ENCODE measurements at places on chromosomes 6 and 20.

GRCh38 chr6:140572129-140572528 is 1197.7 kb upstream of the CITED2 start:
- no peak overlapping the region for H3K27ac ChIP-seq
- peaks cover under 1% of the 10 kb centered on the region for H3K4me1 ChIP-seq
- H3K27me3 ChIP-seq = no peaks in the 10 kb centered on the region
- no peak overlapping the region for H3K4me3 ChIP-seq
- DNase-seq = no peak

DNA sequence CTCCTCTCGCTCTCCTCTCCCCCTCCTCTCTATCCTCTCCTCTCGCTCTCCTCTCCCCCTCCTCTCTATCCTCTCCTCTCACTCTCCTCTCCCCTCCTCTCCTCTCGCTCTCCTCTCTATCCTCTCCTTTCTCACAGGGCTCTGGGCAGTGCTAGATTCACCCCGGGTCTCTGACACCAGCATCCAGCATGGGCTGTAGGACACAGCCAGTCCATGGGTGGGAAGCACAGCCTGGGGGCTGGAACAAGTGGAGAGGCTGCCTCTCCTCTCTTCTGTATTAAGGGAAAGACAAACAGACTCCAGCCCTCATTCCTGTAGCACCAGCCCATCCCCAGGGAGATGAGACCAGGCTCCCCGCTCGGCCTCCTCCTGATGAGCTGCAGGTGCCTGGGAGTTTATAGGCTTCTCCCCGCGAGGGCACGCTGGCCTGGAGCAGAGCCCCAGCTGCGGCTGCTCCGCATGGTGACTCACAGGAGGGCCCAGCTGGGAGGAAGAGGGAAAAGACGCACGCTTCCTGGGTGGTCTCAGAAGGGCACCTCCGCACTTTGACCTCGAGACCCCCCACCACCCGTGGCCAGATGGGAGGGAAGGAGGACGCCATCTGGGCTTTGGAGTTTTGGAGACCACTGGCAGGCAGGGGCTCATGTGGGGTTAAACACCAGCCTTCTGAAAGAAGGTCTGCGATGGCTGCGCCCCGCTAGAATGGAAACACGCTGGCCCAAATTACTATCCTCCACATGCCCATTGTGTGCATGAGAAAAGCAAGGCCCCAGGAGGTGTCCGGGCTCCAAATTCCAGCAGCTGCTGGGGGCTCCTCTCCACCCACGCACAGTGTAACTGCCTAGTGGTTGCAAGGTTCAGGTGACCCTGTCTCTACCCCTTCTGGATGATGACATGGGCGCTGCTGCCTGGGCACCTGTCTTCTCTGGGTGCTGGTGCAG is 68.0 kb downstream of the BMP7 start:
- H3K36me3 ChIP-seq = no peaks in the 10 kb centered on the region
- peaks cover 12% of the 10 kb centered on the region for H3K4me1 ChIP-seq
- DNase-seq = no peak
- H3K27ac ChIP-seq = no peak overlapping the region

- no peaks in the 10 kb centered on the region for H3K27me3 ChIP-seq
- no peak for DNase-seq
- H3K4me3 ChIP-seq = no peak overlapping the region
- no peak overlapping the region for H3K27ac ChIP-seq
- H3K36me3 ChIP-seq = no peaks in the 10 kb centered on the region
These were observed 328.8 kb upstream of the MANEA start for GRCh38 chr6:95248499-95248898.

GRCh38 chr6:5783584-5784089 is 223.1 kb downstream of the NRN1 start:
- no peak overlapping the region for H3K4me3 ChIP-seq
- H3K27ac ChIP-seq = no peak overlapping the region
- H3K36me3 ChIP-seq = no peaks in the 10 kb centered on the region
- DNase-seq = no peak

DNA sequence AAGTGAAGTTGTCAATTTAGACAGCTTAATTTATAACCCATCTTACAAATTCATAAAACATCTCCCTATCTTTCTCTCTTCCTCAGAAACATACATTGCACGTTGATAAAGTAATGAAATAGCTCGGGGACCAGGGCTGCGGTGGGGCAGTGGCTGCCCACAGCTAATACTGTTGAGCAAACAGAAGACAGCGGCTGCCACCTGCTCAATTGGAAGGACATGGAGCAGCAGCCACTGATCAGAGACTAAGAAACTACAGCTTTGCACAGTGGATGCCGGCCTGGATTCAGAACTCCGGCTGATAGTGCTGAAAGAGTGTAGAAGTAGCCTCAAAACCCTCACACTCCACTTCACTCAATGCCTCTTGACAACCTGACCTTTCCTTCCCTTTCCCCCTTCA is 157.9 kb upstream of the PDE10A start:
- no peaks in the 10 kb centered on the region for H3K36me3 ChIP-seq
- H3K4me1 ChIP-seq = no peaks in the 10 kb centered on the region
- H3K27me3 ChIP-seq = peaks cover 40% of the 10 kb centered on the region
- no peak overlapping the region for H3K27ac ChIP-seq
- DNase-seq = no peak

DNA sequence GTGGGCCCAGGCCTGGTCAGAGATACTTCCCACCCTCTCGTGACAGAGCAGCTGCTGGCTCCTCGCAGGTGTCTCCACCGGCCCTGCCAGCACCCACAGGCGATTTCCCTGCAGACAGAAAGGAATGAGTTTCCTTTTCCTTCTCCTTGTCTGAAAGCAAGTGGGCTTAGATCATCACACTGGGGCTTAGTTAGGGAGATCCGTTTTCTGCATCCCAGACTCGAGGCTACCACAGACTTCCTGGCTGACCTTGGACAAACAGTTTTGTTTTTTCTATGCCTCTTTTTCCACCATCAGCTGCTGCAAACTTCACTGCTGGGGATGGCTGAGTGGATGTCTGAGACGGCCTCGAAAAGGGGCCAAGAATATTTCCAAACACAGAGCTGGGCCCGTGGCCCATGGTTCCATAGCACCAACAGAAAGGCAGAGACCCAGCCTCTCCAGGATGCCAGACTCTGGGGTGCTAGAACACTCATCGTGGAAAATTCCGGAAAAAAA is 86.5 kb downstream of the BANF2 start:
- H3K27me3 ChIP-seq = no peaks in the 10 kb centered on the region
- no peaks in the 10 kb centered on the region for H3K4me1 ChIP-seq
- no peaks in the 10 kb centered on the region for H3K36me3 ChIP-seq
- peak; percentile 26 for DNase-seq
- no peak overlapping the region for H3K27ac ChIP-seq

GRCh38 chr6:153392156-153392555 is 261.1 kb upstream of the RGS17 start:
- no peaks in the 10 kb centered on the region for H3K36me3 ChIP-seq
- no peak overlapping the region for H3K4me3 ChIP-seq
- no peaks in the 10 kb centered on the region for H3K27me3 ChIP-seq
- no peaks in the 10 kb centered on the region for H3K4me1 ChIP-seq

DNA sequence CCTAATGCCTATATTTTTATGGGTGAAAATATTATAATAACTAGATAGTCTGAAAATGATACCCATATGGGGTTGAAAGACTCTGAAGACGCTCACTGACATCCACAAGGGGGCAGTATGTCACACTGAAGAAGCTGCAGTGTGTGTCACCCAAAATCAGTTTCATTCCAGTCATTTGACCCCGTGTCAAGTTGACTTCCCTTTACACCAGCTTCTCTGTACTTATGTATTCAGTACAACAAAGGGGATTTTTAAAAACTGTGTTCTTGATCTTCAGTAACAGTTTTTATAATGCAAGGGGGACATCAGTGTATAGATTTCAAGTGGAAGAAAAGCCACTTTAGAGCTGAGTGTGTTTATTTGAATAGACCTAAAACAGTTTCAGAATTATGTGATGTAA is 19.3 kb downstream of the FAXC start:
- H3K36me3 ChIP-seq = no peaks in the 10 kb centered on the region
- H3K4me1 ChIP-seq = no peaks in the 10 kb centered on the region
- H3K4me3 ChIP-seq = no peak overlapping the region
- no peak overlapping the region for H3K27ac ChIP-seq

Measured in suprapubic skin (tissue), 4 donors.